Central memory CD8-positive, alpha-beta T cell (primary cell): ENCODE measurements at places on chromosomes 1 and 21.
A peak's percentile ranks its signal among the peaks of the same experiment; 100 is the strongest.

- DNase-seq, result no peak
- peak overlapping the region; percentile 72 for H3K4me3 ChIP-seq
- no peaks in the 10 kb centered on the region for H3K36me3 ChIP-seq
- H3K27me3 ChIP-seq, result no peaks in the 10 kb centered on the region
Observed at GRCh38 chr1:193419295-193419694, 232.9 kb upstream of the B3GALT2 start.

DNA sequence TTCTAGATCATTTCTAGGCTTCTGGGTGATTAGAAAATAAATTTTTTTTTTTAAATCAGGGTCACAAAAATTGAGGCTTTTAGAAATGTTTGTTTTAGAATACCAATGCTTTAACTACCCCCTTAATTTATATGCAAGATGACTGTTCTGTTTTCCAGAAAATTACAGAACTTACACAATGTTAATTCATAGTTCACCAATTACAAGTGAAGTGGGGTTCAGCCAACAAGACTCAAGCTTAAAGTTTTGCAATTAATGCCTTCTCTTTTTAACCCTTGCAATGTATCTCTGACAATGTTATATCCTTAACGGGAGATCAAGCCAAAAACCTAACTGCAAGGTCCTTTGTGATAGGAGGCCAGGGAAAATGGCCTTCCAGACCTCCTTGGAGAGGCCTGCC is 5.6 kb downstream of the PRELP start:
- H3K27me3 ChIP-seq, result peaks cover 6% of the 10 kb centered on the region
- H3K27ac ChIP-seq, result no peak overlapping the region
- H3K4me3 ChIP-seq, result no peak overlapping the region

DNA sequence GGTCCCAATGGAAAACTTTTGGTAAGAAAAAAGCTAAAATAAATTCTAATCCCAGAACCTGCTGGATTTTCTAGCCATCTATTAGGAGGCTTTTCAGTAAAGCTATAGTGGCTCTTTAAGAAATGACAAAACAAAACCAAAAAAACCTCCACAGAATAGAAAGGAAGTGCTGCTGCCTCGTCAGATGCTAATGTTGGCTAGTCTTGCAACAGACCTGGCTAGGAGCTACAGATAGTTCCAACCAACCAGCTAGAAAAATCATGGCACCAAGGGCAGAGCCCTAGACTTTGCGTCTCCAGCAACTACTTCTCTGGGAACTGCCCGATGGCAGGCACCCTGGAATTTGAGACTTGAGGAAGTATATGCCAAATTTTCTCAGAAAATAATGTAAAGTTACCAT is 7.6 kb downstream of the CD101 start:
- H3K36me3 ChIP-seq, result peaks cover 4% of the 10 kb centered on the region
- H3K4me1 ChIP-seq, result peaks cover 27% of the 10 kb centered on the region
- peak overlapping the region; percentile 61 for H3K27ac ChIP-seq
- H3K4me3 ChIP-seq, result peak overlapping the region; percentile 45

DNA sequence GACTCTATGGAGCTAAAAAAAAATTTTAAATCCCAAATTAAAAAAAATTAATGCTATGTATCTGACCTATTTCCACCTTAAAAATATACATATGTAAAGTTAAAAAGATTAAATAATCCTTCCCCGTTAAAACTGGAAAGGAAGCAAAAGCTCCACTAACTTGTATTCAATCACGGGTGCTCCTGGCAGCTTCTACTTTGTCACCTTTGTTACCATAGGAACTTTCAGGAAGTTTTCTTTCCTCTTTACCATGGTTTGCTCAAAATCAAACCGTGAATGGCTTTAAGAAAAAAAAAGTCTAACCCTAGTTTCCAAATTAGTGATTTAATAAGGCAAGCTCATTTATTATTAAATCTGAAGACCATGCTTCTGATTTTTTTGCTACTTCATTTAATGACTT is 3.5 kb downstream of the GPATCH2 start:
- H3K36me3 ChIP-seq, result peaks cover 18% of the 10 kb centered on the region
- H3K4me1 ChIP-seq, result peaks cover 31% of the 10 kb centered on the region
- H3K4me3 ChIP-seq, result no peak overlapping the region
- no peak for DNase-seq
- no peak overlapping the region for H3K27ac ChIP-seq
- H3K27me3 ChIP-seq, result no peaks in the 10 kb centered on the region

DNA sequence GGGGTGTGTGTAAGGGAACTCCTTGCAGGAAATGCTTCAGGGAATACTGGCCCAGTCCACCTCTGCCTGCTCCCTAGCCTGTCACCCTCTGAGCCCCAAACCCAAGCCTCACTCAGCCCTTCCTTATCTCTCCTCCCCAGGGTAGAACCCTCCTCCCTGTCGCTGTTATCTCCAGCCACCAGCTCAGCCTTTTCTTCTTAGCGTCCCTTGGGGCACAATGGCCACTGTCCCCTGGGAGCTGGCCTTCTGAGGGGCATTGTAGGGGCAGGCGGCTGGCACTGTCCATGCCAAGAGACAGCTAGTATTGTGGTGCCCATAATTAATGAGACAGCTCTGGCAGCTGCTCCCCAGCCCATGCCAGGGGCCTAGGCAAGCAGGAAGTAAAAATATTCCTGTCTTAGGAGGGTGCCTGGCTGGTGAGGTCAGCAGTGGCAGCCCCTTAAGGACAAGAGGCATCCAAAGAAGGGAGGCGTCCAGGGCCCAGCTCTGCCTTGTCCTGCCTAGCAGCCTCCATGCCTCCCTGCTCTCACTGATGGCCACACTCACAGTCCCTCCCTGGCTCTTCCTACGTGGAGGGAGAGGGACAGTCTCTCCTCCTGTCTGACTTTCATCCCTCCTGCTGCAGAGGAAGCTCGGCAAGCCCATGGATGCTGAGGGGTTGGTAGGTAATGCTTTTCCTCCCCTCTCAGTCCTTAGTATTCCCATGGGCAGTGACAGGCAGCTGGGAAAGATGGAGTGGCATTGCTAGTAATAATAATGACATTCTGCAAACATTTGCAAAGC is 37.5 kb downstream of the KCNQ4 start:
- H3K27ac ChIP-seq, result no peak overlapping the region
- no peak for DNase-seq
- no peaks in the 10 kb centered on the region for H3K36me3 ChIP-seq

- peaks cover 9% of the 10 kb centered on the region for H3K36me3 ChIP-seq
- H3K27ac ChIP-seq, result no peak overlapping the region
- no peak for DNase-seq
- no peak overlapping the region for H3K4me3 ChIP-seq
Observed at GRCh38 chr1:245770156-245770555, 615.4 kb downstream of the KIF26B start.

DNA sequence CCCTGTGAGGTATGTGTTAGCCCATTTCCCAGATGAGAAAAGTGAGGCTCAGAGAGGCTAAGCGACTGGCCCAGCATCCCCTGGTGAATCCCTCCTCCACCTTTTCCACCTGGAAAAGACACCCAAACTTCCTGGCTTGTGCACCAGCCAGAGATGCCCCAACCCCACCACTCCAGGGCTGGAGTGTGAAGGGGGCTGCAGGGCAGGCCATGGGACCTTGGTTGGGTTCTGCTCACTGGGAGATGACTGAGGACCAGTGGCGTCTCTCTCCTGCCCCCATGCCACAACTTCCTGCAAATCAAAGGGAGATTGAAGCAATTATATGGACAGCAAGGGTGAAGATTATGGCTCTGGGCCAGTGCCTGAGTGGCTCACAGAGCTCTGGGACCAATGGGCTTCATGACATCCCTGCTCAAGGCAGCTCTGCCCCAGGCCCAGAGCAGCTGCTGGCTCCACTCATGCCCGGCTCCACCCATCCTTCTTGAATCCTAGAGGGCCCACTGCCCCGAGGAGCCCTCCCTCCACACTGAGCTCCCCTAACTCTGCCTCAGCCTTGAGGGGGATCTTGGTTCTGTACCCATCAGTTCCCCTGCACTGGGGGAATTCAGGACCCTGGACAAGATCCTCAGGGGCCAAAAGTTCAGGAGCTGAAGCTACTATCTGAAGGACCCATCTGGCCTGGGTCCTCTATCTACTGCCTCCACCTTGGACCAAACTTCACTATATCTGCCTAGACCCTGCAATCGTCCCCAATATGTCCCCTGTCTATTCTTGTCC is 416.9 kb downstream of the PTPRU start:
- no peak for DNase-seq
- H3K27me3 ChIP-seq, result peaks cover 69% of the 10 kb centered on the region
- no peaks in the 10 kb centered on the region for H3K4me1 ChIP-seq
- H3K36me3 ChIP-seq, result peaks cover 3% of the 10 kb centered on the region
- H3K27ac ChIP-seq, result no peak overlapping the region

- peaks cover 29% of the 10 kb centered on the region for H3K4me1 ChIP-seq
- no peak for DNase-seq
- H3K4me3 ChIP-seq, result no peak overlapping the region
- H3K36me3 ChIP-seq, result peaks cover 41% of the 10 kb centered on the region
- H3K27ac ChIP-seq, result no peak overlapping the region
- no peaks in the 10 kb centered on the region for H3K27me3 ChIP-seq
Observed at GRCh38 chr21:43794857-43795256, 5.5 kb downstream of the RRP1 start.

GRCh38 chr1:76298399-76298798 is 223.9 kb downstream of the ST6GALNAC3 start:
- H3K27me3 ChIP-seq, result no peaks in the 10 kb centered on the region
- peaks cover 1% of the 10 kb centered on the region for H3K36me3 ChIP-seq
- no peak overlapping the region for H3K4me3 ChIP-seq
- DNase-seq, result no peak
- no peak overlapping the region for H3K27ac ChIP-seq

GRCh38 chr1:248755517-248755916 is at the start of gene LYPD8:
LYPD8 (minus strand) TSS chr1:248755759; CDS start chr1:248751081, 4,678 bp downstream.
- no peaks in the 10 kb centered on the region for H3K36me3 ChIP-seq
- H3K4me1 ChIP-seq, result peaks cover 8% of the 10 kb centered on the region
- H3K27ac ChIP-seq, result no peak within 1 kb of the TSS
- H3K27me3 ChIP-seq, result peaks cover 12% of the 10 kb centered on the region
- no peak for DNase-seq

- DNase-seq, result no peak
- no peak overlapping the region for H3K4me3 ChIP-seq
- H3K36me3 ChIP-seq, result peaks cover 9% of the 10 kb centered on the region
- H3K27me3 ChIP-seq, result no peaks in the 10 kb centered on the region
- peaks cover 19% of the 10 kb centered on the region for H3K4me1 ChIP-seq
- H3K27ac ChIP-seq, result no peak overlapping the region
Observed at GRCh38 chr1:30778154-30778978, 20.8 kb upstream of the LAPTM5 start.

- H3K27ac ChIP-seq, result no peak overlapping the region
- no peaks in the 10 kb centered on the region for H3K36me3 ChIP-seq
- H3K27me3 ChIP-seq, result peaks cover 71% of the 10 kb centered on the region
- H3K4me1 ChIP-seq, result peaks cover 31% of the 10 kb centered on the region
- no peak overlapping the region for H3K4me3 ChIP-seq
Observed at GRCh38 chr1:156863631-156864030, 3.0 kb downstream of the NTRK1 start.

DNA sequence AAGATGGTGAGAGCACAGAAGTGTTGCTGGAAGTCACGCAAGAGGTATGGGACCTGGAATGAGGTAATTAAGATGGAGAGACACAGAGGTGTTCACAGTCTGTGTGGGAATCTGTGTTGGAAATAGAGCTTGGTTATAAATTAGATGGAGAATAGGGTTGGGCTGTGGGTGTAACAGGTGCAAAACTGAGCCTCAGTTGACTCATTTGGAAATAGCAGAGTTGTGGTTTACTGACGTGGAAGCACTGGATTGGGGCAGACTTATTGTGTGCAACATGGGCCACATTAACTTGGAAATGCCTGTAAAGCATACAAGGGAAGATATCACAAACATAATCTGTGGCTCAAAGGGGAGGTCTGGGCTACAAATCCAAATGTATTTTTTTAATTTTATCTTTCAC is 13.0 kb downstream of the CAMSAP2 start:
- H3K36me3 ChIP-seq, result no peaks in the 10 kb centered on the region
- no peak for DNase-seq
- no peaks in the 10 kb centered on the region for H3K27me3 ChIP-seq
- H3K4me3 ChIP-seq, result no peak overlapping the region
- H3K27ac ChIP-seq, result no peak overlapping the region

GRCh38 chr1:27616441-27616840 is 12.5 kb upstream of the AHDC1 start:
- H3K27me3 ChIP-seq, result no peaks in the 10 kb centered on the region
- peaks cover 58% of the 10 kb centered on the region for H3K36me3 ChIP-seq
- peaks cover 52% of the 10 kb centered on the region for H3K4me1 ChIP-seq
- H3K4me3 ChIP-seq, result peak overlapping the region; percentile 39
- no peak for DNase-seq

DNA sequence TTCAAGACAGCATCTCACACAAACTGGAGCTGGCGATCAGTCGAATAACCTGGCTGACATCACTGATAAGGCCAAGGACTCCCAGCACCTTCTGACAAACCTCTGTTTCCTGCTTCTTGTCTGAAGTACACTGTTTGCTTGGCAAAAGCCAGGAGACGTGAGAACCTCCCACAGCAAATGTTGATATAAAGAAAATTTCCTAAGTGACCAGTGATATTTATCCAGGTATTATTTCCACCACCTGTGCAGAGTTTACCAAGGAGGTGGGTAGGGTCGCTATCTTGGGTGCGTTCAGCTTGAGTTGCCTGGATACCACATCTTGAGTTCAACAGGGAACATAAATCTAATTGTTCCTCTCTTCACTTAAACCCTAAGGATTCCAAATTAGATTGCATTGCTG is 72.9 kb downstream of the SETD4 start:
- peaks cover 49% of the 10 kb centered on the region for H3K27me3 ChIP-seq
- no peak for DNase-seq
- no peak overlapping the region for H3K4me3 ChIP-seq
- no peaks in the 10 kb centered on the region for H3K36me3 ChIP-seq
- H3K27ac ChIP-seq, result no peak overlapping the region
- H3K4me1 ChIP-seq, result no peaks in the 10 kb centered on the region

- peaks cover 1% of the 10 kb centered on the region for H3K36me3 ChIP-seq
- no peaks in the 10 kb centered on the region for H3K4me1 ChIP-seq
- no peak for DNase-seq
- H3K27me3 ChIP-seq, result peaks cover 24% of the 10 kb centered on the region
- H3K4me3 ChIP-seq, result no peak overlapping the region
Observed at GRCh38 chr1:5826601-5827000, 165.6 kb downstream of the NPHP4 start.

DNA sequence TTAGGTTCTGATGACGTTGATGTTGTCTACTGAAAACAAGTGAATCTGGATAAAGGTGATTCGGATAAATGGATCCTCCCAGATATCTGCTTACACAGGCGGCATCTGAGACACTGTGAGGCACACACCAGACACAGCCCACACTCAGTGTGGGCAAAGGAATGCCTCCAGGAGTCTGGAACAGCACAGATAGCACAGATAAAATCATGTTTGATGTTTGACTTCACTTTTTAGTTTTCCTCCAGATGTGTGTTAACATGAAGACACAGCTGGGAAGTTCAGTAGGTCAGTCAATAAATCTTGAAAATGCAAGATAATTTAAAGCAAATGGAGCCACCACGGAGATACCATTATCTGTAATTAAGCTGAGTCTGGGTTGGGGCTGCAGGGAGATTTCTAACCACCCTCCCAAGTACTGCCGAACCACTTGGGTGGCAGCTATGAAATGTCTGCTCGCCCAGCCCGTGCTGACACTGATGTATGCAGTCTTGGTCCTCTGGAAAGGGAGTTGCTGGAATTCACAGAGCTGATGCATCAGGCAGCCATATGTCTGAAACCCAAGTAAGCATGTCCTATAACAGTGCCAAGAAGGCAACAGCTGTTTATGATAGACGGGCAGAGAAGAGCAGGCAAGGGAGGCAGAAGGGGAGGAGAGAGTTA is 11.7 kb downstream of the CAPN9 start:
- no peaks in the 10 kb centered on the region for H3K36me3 ChIP-seq
- peaks cover 40% of the 10 kb centered on the region for H3K27me3 ChIP-seq
- H3K4me1 ChIP-seq, result no peaks in the 10 kb centered on the region
- H3K27ac ChIP-seq, result no peak overlapping the region
- DNase-seq, result no peak
- H3K4me3 ChIP-seq, result no peak overlapping the region
